ENCODE measurements at places on chromosomes 7 and 10.

- DNase-seq = no peak
These were observed 12.4 kb upstream of the OR2A5 start for GRCh38 chr7:144036302-144036885.

- no peak for DNase-seq
These were observed 48.5 kb upstream of the SP8 start for GRCh38 chr7:20835111-20835750.

DNA sequence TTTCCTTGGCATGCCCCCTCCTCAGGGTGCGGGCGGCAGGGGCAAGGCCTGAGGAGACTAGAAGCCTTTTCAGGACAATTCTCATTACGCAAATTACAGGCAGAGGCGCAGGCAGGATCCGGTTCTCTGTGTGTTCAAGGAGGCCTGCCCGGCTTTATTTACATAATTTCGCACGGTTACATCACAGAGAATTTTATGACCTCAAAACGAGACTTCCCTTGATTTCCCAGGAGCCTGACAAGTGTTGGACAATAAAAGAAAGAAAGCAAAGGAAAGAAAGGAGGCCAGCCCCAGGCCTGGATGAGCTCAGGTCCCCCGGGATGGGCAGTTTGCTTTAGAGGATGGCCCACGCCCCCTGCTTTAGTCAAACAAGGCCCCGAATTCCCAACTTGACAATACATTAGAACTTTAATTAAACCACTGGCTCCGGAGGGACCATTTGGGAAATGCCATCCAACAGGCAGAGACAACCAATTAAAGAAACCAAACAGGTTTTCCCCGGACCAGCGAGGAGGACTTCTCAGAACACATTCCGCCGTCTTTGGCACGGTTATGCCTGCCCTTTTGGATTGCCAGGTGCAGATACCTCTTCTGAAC, 2.9 kb downstream of the MNX1 start:
- DNase-seq = no peak

DNA sequence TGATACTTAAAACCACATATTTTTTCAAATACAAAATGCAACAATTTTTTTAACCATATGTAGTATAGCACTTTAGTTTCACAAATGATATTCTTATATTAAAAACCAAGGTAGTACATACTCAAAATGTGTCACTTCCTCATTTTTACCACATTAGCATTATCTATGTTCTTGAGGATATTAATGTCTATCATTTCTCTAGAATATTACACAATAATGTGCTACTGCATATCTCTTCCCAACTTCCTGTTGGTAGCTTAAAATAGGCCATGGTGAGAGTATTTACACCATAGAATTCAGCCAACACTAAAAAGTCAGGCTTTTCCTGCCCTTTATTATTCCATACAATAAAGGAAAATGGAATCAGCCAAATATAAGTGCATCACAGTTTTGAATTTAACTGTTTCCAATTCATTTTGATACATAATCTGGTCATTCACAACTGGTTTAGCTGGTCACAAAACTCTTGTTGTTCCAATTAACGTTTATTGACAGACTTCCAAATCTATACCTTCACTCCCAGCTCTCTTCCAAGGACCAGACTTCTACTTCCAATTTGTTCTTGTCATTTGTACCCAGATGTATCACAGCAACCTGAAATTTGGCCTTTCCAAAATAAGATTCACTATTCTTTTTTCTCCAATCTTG, 20.0 kb upstream of the LRRC17 start:
- DNase-seq = no peak

GRCh38 chr7:128247640-128248194, 6.6 kb downstream of the LEP start:
- DNase-seq = no peak

DNA sequence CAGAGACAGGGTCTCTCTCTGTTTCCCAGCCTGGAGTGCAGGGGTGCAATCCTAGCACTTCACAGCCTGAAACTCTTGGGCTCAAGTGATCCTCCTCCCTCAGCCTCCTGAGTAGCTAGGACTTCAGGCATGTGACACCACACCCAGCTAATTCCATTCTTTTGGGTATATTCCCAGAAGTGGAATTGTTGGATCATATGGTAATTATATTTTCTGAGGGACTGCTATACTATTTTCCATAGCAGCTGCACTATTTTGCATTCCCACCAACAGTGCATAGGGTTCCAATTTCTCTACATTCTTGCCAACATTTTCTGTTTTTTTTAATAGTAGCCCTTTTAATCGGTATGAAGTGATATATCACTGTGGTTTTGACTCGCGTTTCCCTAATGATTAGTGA, 30.0 kb upstream of the RAB11FIP2 start:
- DNase-seq = no peak

DNA sequence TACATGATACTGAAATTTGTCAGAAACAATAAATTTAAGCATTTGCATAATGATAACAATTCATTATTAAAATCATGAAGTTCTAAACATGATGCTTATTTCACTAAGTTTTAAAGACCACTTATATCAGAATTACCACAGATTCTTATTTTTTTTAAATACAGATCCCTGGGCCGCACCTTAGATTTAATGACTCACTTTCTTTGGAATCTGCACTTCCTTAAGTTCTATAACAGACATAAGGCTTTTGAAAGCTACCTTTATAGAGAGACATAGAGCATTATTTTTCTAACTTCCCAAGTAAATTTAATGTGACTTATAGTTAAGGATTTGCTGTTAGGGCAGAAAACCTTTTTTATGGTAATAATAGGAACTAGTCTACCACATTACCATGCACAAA, 214.9 kb downstream of the IPMK start:
- DNase-seq = no peak

DNA sequence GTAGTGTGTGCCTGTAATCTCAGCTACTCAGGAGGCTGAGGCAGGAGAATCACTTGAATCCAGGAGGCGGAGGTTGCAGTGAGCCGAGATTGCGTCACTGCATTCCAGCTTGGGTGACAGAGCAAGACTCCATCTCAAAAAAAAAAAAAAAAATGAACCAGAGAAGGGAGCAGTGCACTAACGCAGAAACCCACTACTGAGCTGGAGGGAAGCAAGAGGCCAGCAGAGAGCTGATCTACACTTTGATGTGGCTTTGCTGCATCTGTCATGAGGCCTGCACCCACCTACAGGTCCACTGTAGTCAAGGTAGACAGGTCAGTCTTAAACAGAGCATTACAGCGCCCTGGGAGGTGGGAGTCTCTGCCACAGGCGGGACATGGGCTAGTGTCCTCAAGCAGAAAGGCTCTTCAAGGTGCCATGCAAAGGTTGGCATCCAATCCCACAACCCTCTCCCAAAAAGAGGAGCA, 30.0 kb downstream of the MAT1A start:
- no peak for DNase-seq

DNA sequence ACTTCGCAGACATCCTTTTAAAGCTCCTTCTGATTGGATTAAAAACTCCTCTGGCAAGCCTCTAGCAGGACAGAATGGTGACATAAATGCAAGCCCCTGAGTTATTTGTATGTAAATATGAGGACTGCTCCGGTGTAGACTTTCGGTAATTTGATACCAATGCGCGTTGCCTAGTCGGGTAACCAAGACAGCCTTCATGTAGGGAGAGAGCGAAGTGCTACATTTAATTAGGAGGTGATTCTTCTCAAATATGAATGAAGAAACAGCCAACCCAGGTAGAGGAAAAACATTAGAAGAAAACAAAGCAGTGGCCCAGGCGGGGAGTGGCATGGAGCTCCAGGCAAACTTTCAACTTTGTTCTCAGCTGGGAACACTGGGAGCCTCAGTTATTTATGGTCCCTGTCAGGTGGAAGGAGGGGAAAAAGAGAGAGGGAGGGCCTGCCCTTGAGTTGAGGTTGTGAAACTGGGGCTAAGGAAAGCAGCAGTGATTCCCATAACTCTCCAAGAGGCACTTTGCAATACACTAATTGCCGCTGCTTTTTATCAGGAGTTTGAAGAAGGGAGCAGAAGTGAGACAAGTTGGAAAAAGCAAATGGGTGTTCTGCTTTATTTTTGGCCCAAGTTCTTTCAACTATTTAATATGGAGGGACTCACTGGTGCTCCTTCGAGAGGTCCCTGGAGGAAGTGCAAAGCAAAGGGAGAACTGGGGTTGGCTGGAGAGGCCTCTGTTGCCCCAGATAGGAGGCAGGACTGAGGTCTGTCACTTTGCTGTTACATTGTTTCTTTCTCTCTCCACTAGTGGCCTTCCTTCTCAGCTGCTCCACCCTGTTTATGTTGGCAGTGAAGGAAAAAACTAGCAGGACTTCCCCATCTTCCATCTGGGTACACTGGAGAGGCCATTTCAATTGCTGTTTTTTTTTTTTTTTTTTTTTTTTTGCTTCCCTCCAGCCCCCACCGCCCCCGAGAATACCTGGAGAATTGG, 234.6 kb upstream of the CCDC6 start:
- DNase-seq = no peak

- DNase-seq = no peak
These were observed 31.1 kb downstream of the RBM17 start for GRCh38 chr10:6119962-6120361.

GRCh38 chr7:101618207-101618839, 10.8 kb downstream of the MYL10 start:
- DNase-seq = no peak

GRCh38 chr7:147980826-147981813, 609.4 kb upstream of the C7orf33 start:
- no peak for DNase-seq

GRCh38 chr7:6448943-6449543, 1.3 kb upstream of the DAGLB start:
- no peak for DNase-seq

GRCh38 chr7:155807065-155807671, 5.1 kb downstream of the SHH start:
- DNase-seq = no peak

DNA sequence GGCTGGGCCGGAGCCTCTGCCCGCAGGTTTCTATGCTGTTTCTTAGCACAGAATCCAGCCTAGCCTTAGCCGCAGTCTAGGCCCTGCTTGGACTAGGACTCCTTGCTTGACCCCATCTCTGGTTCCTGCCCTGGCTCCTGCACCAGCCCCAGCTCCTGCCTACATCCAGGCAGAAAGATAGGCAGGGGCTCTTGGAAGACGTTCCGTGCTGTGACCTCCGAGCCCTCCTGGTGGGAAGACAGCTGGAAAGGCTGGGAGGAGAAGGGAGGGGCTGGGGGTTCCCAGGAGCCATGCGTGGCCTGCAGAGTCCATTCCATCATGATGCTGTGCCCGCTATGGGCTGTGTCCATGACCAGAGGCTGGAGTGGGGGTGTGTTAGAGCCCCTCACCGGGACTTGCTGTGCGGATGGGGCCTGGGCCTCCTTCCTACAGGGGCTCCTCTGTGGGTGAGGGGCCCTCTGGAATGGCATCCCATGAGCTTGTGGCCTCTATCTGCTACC, 26.2 kb downstream of the RAMP3 start:
- no peak for DNase-seq

- DNase-seq = no peak
These were observed 91.8 kb downstream of the ZMYND11 start for GRCh38 chr10:227014-227413.

- no peak for DNase-seq
These were observed 500.6 kb upstream of the FOXK1 start for GRCh38 chr7:4181446-4181845.

GRCh38 chr10:124686707-124687376, 57.3 kb downstream of the FAM53B start:
- DNase-seq = no peak

- DNase-seq = peak; percentile 63
These were observed 27.5 kb upstream of the AMZ1 start for GRCh38 chr7:2660359-2661095.

- no peak for DNase-seq
These were observed 85.5 kb upstream of the LRRC4 start for GRCh38 chr7:128116740-128117139.

DNA sequence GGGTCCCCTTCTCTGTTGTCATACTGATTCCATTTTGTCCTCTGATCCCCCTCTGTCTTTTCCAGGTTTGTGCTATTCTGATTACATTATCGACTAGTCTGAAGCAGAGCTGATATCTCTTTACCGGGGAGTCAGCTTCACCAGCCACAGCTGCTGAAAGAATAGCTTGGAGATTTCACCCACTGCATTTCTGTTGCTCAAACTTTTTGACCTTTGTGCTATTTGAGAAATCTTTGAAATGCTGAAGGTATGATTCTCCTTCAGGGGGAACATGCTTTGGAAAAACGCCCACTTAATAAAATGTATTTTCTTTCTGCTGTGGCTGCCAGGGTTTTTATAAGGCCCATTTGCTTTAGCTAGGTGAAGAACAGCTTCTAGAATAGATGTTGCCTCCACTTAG, 197.8 kb upstream of the TCF7L2 start:
- no peak for DNase-seq

GRCh38 chr7:130020434-130020833, 30.7 kb downstream of the ZC3HC1 start:
- no peak for DNase-seq

DNA sequence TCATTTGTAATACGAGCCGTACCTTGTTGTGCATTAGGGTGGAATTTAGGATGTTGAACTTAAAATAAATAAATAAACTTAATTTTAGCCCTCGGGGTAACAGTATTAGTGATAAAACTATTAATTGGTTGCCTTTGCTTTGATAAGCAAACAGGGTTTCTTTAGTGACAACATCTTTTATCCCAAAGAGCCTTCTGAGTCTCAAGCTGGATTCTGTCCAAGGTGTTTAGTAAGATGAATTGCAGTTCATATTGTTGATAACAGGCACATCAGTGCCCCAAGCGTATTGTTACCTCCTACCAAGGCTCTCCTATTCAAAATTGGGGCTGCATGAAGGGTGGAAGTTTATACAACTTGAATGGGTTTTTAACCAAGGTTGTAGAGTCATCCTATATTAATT, 144.4 kb upstream of the CELF2 start:
- DNase-seq = no peak

DNA sequence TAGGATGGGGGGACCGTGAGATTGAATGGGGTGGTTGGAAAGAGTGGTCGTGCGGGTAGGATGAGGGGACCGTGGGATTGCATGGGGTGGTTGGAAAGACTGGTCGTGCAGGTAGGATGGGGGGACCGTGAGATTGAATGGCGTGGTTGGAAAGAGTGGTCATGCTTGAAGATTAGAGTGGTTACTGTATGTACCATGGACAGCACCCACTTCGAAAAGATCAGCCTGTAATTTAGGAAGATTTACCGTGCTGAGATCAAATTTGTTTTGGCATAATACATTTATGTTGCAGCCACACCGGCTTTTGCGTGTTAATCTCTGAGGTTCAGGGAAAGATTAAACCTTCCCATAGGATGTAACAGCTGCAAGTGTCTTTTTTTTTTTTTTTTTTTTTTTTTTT, 495.2 kb upstream of the ADARB2 start:
- DNase-seq = no peak

- peak; percentile 46 for DNase-seq
These were observed 21.8 kb downstream of the FGFBP3 start for GRCh38 chr10:91887272-91888076.

GRCh38 chr10:89648074-89648473, 3.0 kb upstream of the PANK1 start:
- DNase-seq = no peak
